ENCODE measurements at places on chromosomes 11 and 22. TPM values are rescaled to one million over a fixed set of nuclear protein-coding genes. Genes with fewer than 3 reads are reported as not detected.

GSTT2 gene
- 0.59 TPM for total RNA-seq

CASP5 gene
- total RNA-seq, result not detected

SUSD2 gene
- 0.72 TPM for total RNA-seq

AIFM3 gene
- 0.59 TPM for total RNA-seq

GRCh38 chr11:44629732-44630345 is 64.4 kb downstream of the CD82 start:
- DNase-seq, result peak; percentile 34
- H3K4me3 ChIP-seq, result no peak overlapping the region
- H3K36me3 ChIP-seq, result no peaks in the 10 kb centered on the region
- H3K4me1 ChIP-seq, result peaks cover 14% of the 10 kb centered on the region
- H3K27me3 ChIP-seq, result peaks cover 8% of the 10 kb centered on the region
- no peak overlapping the region for H3K27ac ChIP-seq

DNA sequence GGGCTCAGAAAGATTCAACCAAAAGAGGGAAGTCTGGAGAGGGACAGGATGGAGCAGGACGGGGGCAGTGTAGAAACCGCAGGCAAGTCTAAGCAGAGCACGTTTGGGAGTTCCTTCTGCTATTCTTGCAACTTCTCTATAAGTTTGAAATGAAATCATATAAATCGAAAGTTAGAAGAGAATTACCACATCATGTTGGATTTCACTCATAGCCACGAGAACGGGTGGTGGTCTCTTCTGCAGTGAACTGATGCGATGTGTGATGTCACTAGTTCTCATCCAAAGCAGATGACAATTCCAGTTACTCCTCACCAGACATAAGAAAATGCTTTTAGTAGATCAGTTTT is 36.0 kb downstream of the KCNQ1 start:
- DNase-seq, result no peak
- H3K36me3 ChIP-seq, result no peaks in the 10 kb centered on the region
- no peak overlapping the region for H3K4me3 ChIP-seq

- H3K4me3 ChIP-seq, result no peak overlapping the region
- peak; percentile 50 for DNase-seq
- H3K27ac ChIP-seq, result no peak overlapping the region
- peaks cover 9% of the 10 kb centered on the region for H3K27me3 ChIP-seq
These were observed 30.7 kb upstream of the CLDN5 start for GRCh38 chr22:19554834-19555404.

DNA sequence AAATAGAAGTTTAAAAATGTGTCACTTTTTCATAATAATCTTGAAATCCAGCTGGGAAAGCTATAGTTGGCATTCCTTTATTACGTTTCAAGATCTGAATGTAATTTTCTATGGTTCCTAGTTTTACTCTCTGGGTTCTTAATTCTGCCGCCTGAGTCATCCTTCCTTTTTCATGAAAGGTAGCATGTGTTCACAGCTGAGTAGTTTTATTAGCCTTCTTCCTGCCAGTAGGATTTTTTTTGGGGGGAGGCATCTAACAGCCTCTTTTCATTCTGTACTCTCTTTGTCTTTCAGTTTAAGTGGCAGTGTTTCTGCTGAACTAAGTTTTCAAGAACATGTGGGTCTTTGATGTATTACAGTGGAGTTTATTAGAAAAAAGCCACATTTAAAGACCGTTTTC is 36.5 kb downstream of the OR2AG2 start:
- no peak overlapping the region for H3K27ac ChIP-seq
- H3K4me3 ChIP-seq, result no peak overlapping the region
- no peaks in the 10 kb centered on the region for H3K27me3 ChIP-seq
- H3K4me1 ChIP-seq, result no peaks in the 10 kb centered on the region
- no peak for DNase-seq

- no peak overlapping the region for H3K27ac ChIP-seq
- no peaks in the 10 kb centered on the region for H3K36me3 ChIP-seq
- peaks cover 6% of the 10 kb centered on the region for H3K27me3 ChIP-seq
These were observed 132.7 kb upstream of the RCN1 start for GRCh38 chr11:31958076-31958735.

GRCh38 chr11:59145534-59145933 is 2.9 kb downstream of the FAM111A start:
- H3K4me1 ChIP-seq, result peaks cover 33% of the 10 kb centered on the region
- H3K27me3 ChIP-seq, result no peaks in the 10 kb centered on the region
- H3K36me3 ChIP-seq, result peaks cover 6% of the 10 kb centered on the region
- H3K27ac ChIP-seq, result peak overlapping the region; percentile 85
- peak; percentile 71 for DNase-seq

- H3K36me3 ChIP-seq, result no peaks in the 10 kb centered on the region
- DNase-seq, result no peak
- no peak overlapping the region for H3K4me3 ChIP-seq
- H3K4me1 ChIP-seq, result peaks cover 12% of the 10 kb centered on the region
- no peak overlapping the region for H3K27ac ChIP-seq
These were observed 56.6 kb downstream of the KCNC1 start for GRCh38 chr11:17791144-17791543.

GRCh38 chr11:20156876-20157613 is 3.2 kb downstream of the DBX1 start:
- no peaks in the 10 kb centered on the region for H3K36me3 ChIP-seq
- peak; percentile 48 for DNase-seq
- H3K4me1 ChIP-seq, result peaks cover 7% of the 10 kb centered on the region
- peaks cover 76% of the 10 kb centered on the region for H3K27me3 ChIP-seq

DNA sequence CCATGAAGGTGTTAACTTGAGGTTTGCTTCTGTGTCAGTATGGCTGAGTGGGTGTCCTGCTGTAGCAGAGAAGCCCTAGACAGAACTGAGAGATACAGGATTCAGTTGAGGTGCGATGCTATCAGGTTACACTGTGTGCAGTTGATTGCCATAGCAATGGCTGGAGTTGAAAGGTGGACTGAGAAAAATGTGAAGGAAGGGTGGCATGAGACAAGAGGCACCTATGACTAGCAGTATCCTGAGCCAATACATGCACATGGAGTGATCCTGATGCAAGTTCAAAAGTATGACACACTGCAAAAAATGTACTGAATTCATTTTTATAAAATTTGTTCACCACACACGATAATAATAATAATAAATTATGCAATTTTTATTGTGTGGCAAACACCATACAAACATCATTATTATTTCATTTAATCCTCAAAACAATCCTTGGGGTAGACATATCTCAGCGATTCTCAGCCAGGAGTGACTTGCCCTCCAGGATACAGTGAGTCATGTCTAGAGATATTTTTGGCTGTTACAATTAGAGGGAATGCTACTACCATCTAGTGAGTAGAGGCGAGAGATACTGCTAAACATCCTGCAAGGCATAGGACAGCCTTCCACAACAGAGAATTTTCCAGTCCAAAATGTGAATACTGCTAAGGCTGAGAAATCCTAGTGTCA is 3.9 kb upstream of the PIWIL4 start:
- no peak overlapping the region for H3K4me3 ChIP-seq
- no peaks in the 10 kb centered on the region for H3K27me3 ChIP-seq
- peak; percentile 96 for DNase-seq
- no peaks in the 10 kb centered on the region for H3K36me3 ChIP-seq
- peaks cover 15% of the 10 kb centered on the region for H3K4me1 ChIP-seq
- H3K27ac ChIP-seq, result peak overlapping the region; percentile 41

All from osteoblast (primary cell).